Stimulated activated CD4-positive, alpha-beta T cell treated with anti-CD3 and anti-CD28 coated beads, Interleukin-4, amount 100 ng/mL, for 4 hours (primary cell): ENCODE measurements at places on chromosomes 3 and 15.

- DNase-seq, result no peak
These were observed 12.0 kb upstream of the ACAD9 start for GRCh38 chr3:128867200-128868125.

DNA sequence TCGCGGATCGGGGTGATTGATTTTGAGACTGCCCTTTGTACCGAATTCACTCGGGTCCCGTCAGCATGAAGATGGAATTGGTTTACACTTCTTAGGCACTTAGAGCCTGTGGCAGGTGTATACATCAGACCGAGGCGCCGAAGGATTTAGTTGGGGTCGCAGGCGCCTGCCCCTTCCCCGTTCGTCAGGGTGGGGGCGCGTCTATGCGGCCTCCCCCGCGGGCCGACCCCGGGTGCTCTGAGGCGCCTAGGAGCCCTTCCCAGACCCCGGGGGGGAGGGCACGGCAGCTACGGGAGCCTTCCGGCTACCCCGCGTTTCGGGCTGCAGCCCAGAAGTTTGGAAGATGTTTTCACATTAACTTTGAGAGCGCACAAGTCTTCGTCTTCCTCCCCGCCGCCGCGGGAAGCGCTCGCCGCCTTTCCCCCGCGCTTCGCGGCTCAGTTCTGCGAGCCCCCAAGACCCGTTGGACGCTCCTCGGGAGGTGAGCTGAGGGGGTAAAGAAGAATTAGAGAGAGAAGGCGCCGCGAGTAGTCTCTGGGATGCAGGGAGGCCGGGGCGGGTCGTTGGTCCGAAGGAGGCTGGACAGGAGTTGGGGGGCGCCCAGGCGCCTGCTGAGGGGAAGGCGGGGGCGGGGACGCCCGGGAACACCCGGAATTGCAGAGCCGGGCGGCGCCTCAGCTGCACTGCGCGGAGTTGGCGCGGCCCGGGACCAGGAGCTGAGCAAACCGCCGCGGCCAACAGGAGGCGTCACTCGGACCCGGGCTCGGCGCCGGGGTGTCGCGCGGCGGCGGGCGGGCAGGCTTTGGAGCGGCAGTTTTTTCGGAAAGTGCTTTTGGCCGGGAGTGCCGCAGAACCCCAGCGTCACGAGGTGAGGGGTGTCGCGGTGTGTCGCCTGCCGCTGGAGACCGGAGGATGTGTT lies 780 bp downstream of the TIPARP start:
- DNase-seq, result peak; percentile 21

DNA sequence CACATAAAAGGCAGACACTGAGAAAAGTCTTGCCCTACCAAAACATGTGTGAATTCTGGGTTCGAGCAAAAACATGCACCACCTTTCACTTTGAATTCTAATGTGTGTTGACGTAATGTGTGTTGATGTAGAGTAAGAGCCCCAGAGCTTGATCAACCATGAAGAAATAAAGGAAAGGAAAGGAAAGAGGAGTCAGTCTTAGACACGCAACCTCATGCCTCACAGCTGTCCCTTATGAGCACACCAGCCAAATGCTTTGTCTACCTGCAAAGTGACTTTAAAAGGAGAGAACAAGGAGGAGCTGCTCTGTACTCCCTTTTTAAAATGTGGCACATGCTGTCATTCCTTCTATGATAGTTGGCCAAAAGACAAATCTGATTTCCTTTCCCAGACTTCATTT lies 80.8 kb downstream of the RFTN1 start:
- DNase-seq, result no peak

DNA sequence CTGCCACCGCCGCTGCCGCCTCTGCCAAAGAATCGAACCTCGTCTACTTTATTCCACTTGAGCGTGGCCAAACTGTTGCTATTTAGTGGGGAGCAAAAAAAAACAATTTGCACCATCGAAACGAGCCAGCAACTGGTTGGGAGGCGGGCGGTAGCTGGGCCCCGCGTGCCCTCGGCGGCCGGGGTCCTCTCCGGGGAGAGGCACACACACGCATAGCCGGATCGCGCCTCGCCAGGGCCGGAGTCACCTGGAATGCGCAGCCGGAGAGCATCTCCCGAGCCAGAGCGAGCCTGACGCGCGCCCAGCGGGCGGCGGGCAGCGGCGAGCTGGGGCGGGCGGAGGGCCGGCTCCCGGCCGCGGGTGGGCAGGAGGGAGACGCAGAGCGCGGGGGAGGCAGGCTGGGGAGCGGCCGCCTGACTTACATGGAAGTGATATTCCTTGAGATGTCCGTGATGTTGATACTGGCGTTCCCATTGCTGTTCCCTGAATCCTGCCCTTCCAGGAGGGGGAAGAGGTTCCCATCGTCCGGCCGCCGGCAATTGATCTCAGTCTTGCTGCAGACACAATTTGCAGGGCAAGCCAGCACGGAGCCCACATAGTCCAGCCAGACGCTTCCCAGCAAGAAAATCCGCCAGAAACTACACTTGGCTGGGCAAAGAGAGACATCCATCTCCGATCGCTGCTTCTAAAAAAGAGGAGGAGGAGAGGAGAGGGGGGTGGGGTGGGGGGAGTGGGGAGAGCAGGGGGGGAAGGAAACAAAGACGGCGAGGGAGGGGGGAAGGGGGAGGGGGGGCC lies 858 bp downstream of the NTRK3 start:
- no peak for DNase-seq

GRCh38 chr3:73509066-73509465 lies 115.7 kb downstream of the PDZRN3 start:
- no peak for DNase-seq

DNA sequence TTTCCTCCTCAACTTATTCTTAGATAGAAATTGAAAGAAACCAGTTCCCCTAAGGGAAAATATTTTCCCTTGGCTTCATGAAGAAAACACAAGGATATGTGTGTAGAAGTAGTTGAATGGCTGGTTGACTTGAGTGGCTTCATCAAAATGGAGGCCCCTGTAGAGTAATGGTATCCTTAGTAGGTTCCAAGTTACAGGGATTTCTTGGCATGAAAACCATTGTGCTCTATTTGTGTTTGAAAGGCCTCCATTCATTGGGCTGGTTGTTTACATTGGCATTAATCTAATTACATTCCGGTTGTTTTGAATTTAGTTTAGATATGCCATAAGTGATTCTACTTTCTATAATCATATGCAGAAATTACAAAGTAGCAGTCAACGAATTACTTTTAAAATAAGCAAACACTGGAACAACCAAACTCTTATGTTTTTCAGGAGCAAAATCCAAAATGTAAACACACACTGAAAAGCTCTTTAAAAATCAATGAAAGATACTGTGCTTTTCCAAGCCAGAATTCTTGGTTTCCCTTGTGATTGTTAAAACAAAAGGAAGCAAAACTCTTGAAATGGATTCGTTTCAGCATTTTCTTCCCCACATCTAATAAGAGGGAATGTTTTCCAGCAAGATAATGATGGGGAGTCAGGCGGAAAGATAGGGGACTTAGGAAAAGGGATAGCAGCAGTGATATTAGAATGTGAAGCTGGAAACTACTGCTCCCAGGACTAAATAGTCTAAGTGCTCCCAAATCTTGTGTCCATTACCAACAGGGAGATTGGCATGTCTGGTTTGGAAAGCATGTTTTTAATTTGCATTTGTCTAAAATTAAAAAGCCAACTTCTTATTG lies 77.0 kb downstream of the EPHA3 start:
- DNase-seq, result no peak

- DNase-seq, result no peak
These were observed 26.7 kb upstream of the TMC3 start for GRCh38 chr15:81400640-81401236.

DNA sequence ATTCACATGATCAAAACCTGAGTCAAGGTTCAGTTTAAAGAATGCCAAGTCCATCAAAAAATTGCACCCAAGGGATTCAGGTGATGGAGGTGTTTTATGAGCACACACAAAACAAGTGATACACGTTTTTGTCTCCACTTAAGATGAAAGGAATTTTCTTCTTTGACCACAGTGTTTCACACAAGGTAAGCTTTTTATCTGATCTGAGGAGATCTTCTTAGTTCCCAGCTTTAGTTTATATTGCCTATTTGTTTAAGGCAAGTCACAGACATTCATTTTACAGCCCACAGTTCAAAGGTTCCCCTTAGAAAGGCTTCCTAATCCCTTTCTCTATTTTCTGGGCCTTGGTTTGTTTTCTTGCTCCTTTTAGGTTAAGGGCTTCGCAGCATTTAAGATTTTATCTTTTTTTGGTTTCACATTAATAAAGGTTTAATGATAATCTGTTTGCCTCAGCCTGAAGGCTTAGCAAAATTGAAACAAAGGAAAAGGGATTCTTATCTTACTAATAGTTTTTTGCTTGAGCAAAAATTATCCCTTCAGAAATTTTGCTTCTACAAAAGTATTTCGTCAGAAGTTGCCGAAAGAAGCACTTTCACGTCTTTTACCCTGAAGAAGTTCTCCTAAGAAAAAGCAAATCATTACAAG lies 420.5 kb upstream of the NAALADL2 start:
- no peak for DNase-seq

DNA sequence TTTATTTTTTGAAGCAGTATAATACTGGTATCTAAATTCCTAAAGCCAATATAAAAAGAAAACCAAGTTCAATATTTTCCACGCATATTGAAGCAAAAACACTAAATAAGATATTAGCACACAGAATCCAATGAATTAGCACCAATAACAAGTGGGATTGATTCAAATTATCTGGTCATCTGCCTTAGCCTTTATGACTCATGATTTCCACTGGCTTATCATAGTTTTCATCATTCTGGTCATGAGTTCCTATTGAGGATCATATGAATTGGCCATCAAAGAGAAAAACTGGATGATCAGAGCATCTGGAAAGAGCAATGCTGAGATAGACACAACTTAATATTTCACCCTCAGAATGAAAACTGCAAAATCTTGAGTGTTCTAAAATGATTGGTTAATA lies 809.9 kb downstream of the MCTP2 start:
- DNase-seq, result no peak

DNA sequence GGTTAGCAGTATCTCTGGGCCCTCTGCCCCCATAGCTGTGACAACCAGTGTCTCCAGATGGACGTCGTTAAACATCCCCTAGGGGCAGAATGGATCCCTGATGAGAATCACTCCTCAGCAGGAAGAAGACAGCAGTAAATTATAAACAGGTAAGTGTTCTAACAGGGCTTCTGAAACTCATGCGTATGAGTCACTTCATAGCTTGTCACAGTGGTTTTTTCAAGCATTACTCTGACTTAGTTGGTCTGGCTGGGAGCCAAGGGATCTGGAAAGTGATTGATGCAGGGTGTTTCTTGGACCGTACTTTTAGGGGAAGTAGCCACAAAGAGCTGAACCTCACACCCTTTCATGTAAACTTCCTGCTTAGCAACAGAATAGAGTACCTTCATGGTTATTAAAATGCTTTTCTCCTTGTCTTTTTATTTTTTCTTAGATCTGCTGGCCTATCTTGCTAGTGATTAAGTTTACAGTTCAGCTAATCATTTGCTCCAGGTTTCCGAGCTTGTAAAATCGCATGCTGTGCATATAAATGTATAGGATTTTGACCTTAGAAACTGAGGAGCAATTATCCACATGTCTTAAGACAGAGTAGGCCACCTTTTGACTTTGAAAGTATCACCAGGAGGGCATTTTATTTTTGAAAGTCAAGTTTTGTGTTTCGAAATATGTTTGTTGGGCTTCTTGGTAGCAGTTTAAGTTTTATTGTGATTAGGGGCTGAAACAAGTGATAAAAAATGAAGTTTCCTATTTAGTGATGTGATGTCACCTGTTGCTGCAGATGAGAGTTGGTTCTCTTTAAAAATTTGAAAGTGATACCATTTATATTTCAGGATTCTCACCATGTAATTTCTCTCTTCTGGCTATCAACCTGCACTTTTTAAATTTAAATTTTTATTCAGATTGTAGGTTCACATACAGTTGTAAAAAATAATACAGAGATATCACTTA lies 333.9 kb downstream of the PTPRG start:
- peak; percentile 13 for DNase-seq

GRCh38 chr3:1578124-1578806 lies 485.4 kb downstream of the CNTN6 start:
- DNase-seq, result no peak

DNA sequence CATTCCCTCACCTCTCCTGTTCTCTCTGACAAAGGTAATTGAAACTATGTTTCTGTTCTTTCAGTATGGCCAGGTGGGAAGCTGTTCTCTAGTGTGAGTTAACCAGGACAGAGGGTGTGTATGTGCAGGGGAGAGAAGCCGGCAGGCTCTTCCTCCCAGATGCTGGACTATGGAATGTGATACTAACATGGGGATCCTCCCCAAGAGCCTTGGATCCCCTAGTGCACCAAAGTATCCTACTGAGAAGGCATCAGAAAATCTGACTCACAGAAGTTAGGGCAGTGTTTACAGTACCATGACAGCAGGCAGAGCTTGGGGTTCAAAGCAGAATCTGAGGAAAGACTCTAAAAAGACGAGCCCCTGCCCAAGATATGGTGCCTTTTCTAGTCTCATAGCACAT lies 123.1 kb downstream of the APBA2 start:
- no peak for DNase-seq

- no peak for DNase-seq
These were observed 25.6 kb downstream of the HACD2 start for GRCh38 chr3:123559040-123559861.

DNA sequence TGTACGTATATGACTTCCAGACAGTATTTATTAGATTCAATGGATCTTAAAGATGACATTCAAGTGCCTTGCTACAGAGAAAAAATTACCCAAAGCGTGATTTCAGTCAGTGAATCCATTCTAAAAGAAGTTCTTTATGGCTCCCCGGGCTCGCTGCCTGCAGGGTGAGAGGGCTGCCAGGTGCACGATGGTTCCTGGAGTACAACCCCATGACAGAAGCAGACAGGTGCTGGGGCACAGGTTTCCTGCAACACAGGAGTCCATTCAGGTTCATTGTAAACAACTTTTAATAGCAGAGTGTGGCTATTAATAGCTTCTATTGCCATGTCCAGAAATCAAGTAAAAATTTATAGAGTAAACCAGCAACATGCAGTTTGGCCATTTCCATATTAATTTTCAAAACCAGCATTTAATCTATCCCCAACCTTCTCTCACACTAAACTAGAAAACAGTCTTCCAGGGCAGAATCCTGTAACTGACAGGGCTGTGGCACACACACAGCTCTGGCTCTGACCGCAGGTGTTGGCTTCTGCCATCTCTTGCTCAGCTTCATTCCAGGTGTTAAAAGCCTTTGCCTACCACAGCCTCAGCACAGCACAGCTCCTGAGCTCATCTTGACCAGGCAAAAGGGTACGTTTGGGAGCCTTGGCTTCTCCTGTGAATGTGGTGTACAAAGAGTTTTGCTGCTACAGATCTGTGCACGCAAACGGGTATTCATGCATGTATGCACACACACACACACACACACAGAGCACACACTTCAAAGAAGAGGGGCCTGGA lies 185.9 kb downstream of the MEX3B start:
- DNase-seq, result no peak

DNA sequence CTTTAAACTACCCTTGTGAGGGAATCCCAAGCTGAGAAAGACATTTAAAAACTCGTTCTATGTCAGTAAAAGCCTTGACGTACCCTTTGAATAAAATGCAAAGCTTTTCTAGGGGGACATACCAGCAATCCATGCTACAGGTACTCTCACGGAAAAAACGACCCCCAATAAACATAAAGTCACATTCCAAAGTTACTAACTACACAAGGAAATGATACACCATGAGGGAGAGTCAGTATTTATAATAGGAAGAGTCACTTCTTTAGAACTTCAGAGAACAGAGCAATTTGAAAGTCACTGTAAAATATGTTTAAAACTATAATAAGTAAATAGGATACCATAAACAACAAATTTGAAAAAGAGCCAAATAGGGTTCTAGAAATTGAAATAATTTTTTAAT lies 63.2 kb downstream of the CFAP20DC start:
- DNase-seq, result no peak
